Skeletal muscle cell (primary cell): ENCODE measurements at places on chromosomes 12 and 14.

- no peak for DNase-seq
These were observed 107.3 kb downstream of the SAMD4A start for GRCh38 chr14:54674046-54674741.

- DNase-seq = no peak
These were observed 49.2 kb downstream of the DUSP16 start for GRCh38 chr12:12513416-12514006.

- no peak for DNase-seq
These were observed 81.5 kb downstream of the LGR5 start for GRCh38 chr12:71521125-71521524.

DNA sequence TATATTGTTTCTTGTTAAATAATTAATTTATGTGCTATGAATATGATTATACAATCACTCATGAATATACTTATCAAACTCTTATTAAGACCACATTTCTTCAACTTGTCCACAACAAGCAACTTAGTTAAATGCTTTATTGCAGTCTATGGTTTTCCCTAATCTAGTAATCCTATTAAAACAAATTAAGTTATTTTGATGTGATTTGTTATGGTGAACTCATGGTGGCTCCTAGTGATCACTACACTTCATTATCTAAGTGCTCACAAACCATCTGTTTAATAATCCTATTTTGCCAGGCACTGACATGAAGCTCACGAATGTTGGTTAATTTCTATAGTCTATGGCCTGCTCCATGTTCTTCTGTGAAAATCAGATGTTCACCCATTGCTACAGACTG, 42.9 kb downstream of the INSM2 start:
- DNase-seq = no peak

GRCh38 chr12:126797525-126797924, 1469.4 kb upstream of the TMEM132C start:
- no peak for DNase-seq
